ENCODE measurements at places on chromosomes 6 and 20.
A peak's percentile ranks its signal among the peaks of the same experiment; 100 is the strongest.

- no peak for DNase-seq
These were observed 74.5 kb downstream of the PSMG4 start for GRCh38 chr6:3333263-3333662.

DNA sequence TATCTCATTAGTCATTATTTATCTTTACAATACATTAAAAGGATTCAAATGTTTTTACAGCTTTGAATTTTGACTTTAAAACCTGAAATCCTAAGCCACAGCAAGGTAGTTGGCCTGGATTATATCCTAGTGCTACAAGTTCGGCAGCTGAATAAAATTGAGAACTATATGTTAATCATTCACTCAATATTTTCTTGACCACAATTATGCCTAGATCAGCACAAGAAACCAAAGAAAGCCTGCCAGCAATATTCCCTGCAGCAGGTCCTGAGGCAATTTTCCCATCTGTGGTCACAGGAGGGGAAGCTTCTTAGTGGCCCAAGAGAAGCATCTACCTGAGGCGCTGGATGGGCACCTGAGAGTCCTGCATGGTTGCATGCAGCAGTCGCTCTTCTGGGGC, 183.5 kb downstream of the GMDS start:
- no peak for DNase-seq

DNA sequence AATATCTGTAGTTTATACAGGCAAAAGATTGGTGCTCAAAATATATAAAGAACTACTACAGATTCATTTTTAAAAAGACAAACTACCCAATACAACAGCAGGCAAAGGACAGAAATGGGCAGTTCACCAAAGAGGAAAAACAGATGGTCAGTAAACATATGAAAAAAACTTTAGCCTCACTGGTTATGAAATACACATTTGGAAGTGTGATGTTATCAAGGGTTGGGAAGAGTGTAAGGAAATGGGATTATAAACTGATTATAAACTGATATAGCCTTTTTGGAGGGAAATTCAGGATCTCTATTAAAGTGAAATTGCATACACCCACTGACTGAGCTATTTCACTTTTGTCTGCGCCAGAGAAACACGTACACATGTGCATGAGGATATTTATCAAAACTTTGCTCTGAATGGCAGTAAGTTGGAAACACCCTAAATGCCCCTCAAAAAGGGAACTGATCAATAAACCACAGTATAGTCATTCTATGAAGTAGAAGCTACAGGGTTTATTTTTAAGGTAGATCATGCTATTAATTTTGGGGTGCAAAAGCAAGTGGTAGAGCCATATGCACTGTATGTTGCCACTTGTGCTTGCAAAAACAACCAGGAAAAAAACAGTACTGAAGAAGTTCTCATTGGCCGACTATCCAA, 32.2 kb upstream of the ARFGEF2 start:
- DNase-seq: no peak

GRCh38 chr6:119132261-119132981, 54.0 kb upstream of the FAM184A start:
- no peak for DNase-seq

DNA sequence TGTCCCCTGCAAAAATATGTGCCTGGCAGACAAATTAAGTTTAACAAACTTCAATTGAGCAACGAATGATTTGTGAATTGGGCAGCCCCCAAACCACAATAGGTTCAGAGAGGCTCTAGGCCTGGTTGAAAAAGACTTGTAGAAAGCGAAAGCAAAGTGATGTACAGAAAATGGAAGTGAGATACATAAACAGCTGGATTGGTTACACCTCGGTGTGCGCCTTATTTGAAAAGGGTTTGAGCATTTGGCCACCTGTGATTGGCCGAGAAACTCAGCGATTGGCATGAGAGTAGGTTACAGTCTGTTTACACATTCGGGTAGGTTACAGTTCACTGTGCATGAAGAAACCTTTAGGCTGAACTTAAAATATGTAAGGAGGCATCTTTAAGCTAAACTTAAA, 136.9 kb downstream of the CD83 start:
- no peak for DNase-seq

- no peak for DNase-seq
These were observed 28.4 kb downstream of the TBC1D7 start for GRCh38 chr6:13299918-13300317.

GRCh38 chr6:2738373-2738979, 12.2 kb downstream of the MYLK4 start:
- no peak for DNase-seq

GRCh38 chr20:34871966-34872621, 562 bp downstream of the GGT7 start:
- DNase-seq: no peak

DNA sequence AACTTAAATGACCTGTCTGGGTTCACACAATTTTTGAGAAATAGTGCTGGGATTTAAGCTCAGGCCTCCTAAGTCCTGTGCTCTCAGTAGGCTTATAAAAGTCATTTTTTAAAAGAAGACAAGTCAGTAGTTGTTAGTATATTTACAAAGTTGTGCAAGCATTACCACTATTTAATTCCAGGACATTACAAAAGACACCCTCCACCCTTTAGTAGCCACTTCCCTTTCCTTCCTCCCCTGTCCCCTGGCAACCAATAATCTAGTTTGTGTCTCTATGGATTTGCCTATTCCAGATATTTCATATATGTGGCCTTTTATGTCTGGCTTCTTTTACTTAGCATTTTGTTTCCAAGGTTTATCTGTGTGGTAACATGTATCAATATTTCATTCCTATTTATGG, 37.6 kb downstream of the HMGN3 start:
- DNase-seq: no peak

GRCh38 chr6:142692942-142693341, 252.0 kb downstream of the HIVEP2 start:
- peak; percentile 42 for DNase-seq

GRCh38 chr6:6593867-6594468, 5.4 kb downstream of the LY86 start:
- DNase-seq: no peak

DNA sequence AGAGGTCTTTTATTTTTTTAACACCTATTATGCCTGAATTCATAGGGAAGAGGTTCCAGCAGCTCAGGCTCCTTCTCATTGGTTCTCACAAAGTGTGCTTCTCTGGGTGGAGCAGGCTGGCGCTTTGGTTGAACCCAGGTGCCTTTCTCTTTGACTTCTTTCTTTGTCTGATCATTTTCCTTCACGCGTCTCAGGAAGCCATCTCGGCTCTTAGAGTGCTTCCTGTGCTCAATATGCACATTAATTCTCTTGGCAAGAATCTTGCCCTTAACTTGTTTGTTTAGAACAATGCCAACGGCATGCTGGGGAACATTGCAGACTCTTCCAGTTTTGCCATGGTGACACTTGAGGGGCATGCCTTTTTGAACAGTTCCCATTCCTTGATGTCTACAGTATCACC, 44.2 kb upstream of the RNF24 start:
- DNase-seq: no peak

DNA sequence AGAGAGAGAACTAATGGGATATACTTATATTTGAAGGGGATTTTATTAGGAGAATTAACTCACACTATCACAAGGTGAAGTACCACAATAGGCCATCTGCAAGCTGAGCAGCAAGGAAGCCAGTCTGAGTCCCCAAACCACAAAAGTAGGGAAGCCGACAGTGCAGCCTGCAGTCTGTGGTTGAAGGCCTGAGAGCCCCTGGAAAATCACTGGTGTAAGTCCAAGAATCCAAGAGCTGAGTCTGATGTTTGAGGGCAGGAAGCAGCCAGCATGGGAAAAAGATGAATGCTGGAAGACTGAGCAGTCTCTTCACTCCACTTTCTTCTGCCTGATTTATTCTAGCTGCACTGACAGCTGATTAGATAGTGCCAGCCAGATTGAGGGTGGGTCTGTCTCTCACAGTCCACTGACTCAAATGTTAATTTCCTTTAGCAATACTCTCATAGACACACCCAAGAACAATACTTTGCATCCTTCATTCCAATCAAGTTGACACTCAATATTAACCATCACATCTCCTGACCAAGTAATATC, 823.9 kb downstream of the PHF3 start:
- no peak for DNase-seq

- no peak for DNase-seq
These were observed 310.7 kb upstream of the CDH4 start for GRCh38 chr20:60941379-60941778.

DNA sequence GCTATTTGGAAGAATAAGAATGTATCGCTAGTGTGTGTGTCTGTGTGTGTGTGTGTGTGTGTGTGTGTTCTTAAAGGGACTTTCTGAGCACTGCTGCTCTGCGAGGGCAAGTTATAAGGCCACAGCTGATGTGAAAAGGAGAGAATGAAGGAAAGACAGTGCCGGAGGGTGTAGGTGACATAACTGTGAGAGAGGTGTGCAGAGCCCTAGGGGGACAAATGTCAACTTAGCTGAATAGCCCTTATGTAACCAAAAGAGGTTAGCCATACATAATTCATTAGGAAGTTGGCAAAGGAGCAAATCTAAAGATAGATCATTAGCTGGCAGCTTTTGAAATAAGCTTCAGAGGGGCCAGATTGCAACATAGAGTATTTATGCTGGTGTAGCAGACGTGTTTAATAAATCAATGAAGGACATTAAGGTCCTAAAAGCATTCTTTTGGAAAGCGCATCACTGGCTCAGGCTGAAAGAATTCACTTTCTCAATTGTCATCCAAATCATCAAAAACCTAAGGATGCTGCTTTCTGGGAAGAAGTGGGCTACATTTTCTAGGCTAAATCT, 81.0 kb downstream of the NDUFAF5 start:
- DNase-seq: no peak

DNA sequence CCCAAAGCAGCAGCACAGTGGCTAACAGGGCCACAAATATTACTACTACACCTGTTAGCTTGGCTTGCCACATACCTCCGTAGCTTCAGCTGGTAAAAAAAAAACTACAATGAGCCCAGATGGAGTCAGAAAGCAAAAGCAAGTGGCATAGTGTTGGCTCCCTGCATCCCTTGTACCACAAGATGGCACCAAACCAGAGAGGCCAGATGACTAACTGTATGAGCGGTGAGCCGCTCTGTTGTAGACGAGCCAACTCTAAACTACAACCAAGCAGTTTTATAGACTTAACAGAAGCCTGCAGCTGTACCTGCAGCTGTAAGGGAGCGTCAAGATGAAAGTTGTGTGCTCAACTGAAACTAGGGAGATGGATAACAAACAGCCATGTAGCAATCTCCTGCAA, 84.5 kb upstream of the MCHR2 start:
- DNase-seq: no peak

DNA sequence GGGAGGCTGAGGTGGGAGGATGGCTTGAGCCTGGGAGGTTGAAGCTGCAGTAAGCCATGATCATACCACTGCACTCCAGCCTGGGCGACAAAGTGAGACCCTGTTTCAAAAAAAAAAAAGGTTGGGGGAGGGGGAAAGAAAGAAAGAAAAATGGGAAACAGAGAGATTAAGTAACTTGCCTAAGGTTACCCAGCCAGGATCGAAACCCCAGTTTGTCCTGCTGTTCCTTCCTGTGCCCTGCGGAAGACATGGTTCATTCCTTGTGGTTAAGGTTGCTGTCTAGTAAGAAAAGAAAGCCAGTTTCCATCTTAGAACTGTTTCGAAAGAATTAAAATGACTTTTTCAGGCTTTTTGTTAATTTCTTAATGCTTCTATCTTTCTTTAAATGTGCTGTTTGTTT, 29.8 kb downstream of the C6orf89 start:
- no peak for DNase-seq

DNA sequence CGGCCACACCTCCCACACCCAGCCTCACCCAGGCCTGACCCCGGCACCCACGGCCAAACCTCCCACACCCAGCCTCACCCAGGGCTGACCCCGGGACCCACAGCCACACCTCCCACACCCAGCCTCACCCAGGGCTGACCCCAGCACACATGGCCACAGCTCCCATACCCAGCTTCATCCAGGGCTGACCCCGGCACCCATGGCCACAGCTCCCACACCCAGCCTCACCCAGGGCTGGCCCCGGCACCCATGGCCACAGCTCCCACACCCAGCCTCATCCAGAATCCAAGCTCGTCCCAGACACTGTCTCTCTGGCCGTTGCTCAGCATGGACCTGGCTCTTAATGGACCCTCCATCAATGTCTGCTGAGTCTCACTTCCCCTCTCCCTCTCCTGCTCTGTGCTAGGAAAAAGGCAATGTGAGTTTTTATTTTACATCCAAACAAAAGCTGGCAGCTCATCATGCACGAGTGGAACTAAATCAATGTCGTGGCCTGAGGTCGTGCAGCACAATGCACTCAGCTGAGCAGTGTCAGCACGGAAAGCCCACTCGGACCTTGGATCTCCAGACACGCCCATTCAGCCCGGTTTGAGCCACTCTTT, 36.1 kb downstream of the NINL start:
- no peak for DNase-seq

All from stimulated activated CD4-positive, alpha-beta T cell treated with anti-CD3 and anti-CD28 coated beads, Interleukin-15, amount 100 ng/mL, for 1 hour (primary cell).